Stimulated activated CD8-positive, alpha-beta memory T cell treated with anti-CD3 and anti-CD28 coated beads, Interleukin-15, amount 100 ng/mL, for 24 hours (primary cell): ENCODE measurements at places on chromosomes 11 and 22.

DNA sequence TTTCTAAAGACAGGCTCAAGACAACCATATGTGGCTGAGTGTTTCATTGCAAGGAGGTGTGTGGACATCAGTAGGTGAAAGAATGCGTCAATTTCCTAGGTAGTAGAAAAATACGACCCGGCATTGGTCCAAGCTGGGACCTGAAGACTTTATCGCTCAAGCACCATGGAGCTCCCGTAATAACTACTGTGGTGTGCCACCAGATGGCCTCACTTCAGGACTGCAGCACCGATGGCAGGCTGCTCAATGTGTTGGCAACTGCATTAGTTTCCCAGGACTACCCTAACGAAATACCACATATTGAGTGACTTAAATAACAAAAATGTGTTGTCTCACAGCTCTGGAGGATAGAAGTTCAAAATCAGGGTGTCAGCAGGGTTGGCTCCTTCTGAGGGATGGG lies 72.4 kb upstream of the FAT3 start:
- DNase-seq: no peak

DNA sequence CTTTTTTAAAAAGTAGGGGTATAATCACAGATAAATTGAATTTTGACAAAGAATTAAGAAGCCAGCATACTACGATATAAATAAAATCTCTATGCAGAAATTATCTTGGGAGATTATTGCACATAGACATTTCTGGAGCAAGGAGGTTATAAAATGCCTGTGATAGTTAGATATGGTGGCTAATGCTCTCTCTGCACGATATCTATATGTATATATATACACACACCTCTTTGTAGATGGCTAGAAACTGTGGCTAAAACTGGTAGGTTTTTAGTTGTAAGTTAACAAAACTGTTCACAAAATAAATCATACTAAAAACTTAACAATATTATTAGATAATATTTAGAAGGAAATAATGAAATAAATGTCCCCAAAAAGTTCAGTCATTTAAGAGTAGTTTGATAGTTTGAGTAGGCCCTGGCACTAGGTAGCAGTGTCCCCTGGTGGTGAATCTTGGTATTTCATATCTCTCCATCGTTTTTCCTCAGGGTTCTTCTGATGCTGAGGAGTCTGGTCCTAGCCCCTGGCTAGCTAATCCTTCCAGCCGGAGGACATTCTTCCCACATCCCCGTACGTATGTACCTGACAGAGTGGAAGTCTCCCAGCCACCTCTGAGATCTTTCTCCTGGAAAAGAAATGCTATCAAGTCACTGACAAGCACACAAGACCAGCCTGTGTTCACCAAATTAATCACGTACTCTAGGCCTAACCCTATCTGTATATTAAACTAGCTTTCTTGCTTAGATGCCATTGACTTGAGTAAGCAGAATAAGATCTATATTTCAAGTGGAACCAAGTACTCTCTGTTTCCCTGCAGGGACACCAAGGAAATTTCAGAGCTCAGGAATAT lies 32.2 kb downstream of the ART5 start:
- no peak for DNase-seq

DNA sequence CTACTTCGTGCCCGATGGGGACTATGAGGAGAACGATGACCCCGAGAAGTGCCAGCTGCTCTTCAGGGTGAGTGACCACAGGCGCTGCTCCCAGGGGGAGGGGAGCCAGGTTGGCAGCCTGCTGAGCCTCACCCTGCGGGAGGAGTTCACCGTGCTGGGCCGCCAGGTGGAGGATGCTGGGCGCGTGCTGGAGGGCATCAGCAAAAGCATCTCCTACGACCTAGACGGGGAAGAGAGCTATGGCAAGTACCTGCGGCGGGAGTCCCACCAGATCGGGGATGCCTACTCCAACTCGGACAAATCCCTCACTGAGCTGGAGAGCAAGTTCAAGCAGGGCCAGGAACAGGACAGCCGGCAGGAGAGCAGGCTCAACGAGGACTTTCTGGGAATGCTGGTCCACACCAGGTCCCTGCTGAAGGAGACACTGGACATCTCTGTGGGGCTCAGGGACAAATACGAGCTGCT lies 751 bp downstream of the FIBIN start:
- DNase-seq: no peak

- no peak for DNase-seq
Observed at GRCh38 chr11:45062974-45063635, 83.3 kb upstream of the PRDM11 start.

- DNase-seq: no peak
Observed at GRCh38 chr11:73921180-73921579, 29.6 kb upstream of the DNAJB13 start.
